A673 (cell line): ENCODE measurements at places on chromosomes 7 and 10. TPM values are rescaled to one million over a fixed set of nuclear protein-coding genes. Genes with fewer than 3 reads are reported as not detected.

- peak; percentile 79 for DNase-seq
These were observed 12.3 kb downstream of the KLHL7 start for GRCh38 chr7:23117841-23118240.

DNA sequence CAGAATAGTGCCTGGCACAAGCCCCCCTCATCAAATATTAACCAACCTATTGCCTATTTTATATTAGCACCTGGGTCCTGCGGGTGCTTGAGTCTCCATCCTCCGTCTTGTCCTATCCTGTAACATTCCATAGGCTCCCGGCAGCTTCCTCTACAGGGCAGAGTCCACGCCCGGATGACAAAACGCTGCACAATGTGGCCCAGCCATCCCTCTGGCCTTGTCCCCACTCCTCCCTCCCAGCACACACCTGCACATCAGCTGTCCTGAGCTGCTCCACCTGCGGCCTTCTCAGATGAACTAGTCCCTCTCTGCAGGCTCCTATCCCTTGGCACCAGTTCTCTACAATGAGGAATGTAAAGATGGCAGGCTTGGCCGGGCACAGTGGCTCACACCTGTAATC lies 153.5 kb upstream of the PDE1C start:
- no peak for DNase-seq

- DNase-seq: no peak
These were observed 374.6 kb downstream of the DPP6 start for GRCh38 chr7:154426778-154427177.

- no peak for DNase-seq
These were observed 107.9 kb downstream of the CYTH3 start for GRCh38 chr7:6164491-6164890.

DNA sequence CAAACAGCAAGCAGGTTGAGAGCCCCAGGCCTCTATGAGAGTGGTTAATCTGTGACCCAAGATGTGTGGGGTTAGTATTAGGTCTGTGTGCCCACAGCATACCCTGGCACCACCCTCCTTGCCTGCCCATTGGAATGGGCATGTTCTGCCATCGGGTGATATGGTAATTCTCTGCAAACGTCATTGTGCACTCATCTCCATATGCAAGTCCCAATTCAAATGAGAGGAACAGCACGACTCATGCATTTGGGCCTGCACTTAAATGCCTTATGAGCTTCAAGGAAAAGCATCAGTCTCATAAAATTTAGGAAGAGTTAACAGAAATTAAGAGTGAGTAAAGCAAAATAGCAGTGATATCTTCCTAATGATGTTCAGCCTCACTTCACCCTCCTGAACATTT lies 133.9 kb upstream of the FGFR2 start:
- DNase-seq: no peak

DNA sequence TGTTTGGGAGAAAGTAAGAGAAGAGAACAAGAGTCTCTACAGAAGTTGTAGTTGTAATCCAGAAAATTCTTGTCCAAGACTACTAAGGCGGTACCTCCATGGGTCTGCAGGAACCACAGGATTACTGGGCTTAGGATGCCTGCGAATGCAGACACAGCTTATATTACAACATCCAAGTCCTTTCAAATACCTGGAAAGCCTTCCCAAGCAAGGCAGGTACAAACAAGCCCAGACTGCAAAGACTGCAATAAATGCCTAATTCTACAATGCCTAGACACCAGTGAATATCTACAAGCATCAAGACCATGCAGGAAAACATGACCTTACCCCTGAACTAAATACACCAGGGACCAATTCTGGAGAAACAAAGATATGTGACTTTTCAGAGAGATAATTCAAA lies 178.2 kb downstream of the ARL4A start:
- no peak for DNase-seq

GRCh38 chr7:16268821-16269768 lies 152.2 kb downstream of the CRPPA start:
- DNase-seq: no peak

DNA sequence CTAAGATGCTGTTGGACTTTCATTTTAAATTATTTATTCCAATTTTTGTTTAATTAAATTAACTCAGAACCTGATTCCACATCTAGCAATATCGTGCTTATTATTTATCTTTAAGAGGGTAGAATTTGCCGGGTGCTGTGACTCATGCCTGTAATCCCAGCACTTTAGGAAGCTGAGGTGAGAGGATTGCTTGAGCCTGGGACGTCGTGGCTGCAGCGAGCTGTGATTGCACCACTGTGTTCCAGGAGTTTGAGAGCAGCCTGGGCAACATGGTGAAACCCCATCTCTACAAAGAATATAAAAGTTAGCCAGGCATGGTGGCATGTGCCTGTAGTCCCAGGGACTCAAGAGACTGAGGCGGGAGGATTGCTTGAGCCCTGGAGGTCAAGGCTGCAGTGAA lies 47.8 kb downstream of the ZFAND4 start:
- no peak for DNase-seq

- no peak for DNase-seq
These were observed 44.2 kb downstream of the LRMDA start for GRCh38 chr10:75475460-75476182.

DNA sequence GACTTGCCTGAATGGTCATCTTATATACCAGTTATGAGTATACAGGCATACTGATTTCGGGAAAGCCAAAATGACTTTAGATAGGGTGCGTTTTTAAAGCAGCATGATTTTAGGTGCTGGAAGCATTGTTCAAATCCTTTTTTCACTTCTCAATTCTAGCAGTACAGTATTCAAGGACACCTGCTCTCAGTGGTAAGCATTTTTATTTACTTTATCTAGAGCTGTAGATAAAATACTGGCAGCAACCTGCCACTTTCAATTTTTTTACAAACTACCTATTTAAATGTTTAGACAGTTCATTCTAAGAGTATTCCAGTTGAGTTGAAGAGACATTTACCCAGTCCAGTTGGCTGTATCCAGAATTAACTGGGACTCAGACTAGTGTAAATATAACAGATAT lies 33.6 kb downstream of the TMEM106B start:
- no peak for DNase-seq

PODXL gene
- 22.1 and 22.6 TPM in 2 replicates for total RNA-seq

SKIDA1 gene
- total RNA-seq: 4.4 and 4.9 TPM in 2 replicates

TCTN3 gene
- 40.2 and 42.5 TPM in 2 replicates for total RNA-seq

OIT3 gene
- not detected in 2 replicates for total RNA-seq

RBP3 gene
- not detected in 2 replicates for total RNA-seq
